Placental epithelial cell (primary cell): ENCODE measurements at places on chromosomes 16 and 17. TPM values are rescaled to one million over a fixed set of nuclear protein-coding genes. Genes with fewer than 3 reads are reported as not detected.

The PROCA1 gene
- total RNA-seq: 0.22 and 6.7 TPM in 2 replicates

The TERB1 gene
- 0.79 TPM in 1 of 2 replicates, not detected in the other for total RNA-seq

The TIGD7 gene
- total RNA-seq: 4.1 and 6.7 TPM in 2 replicates

The RHBDF1 gene
- total RNA-seq: 41.8 and 43.2 TPM in 2 replicates

The METTL2A gene
- 11.8 and 19.8 TPM in 2 replicates for total RNA-seq

The USP31 gene
- total RNA-seq: 4.3 and 4.7 TPM in 2 replicates

The CEP20 gene
- total RNA-seq: 24.7 and 35.2 TPM in 2 replicates

The KRTAP2-3 gene
- 2.3 TPM in 1 of 2 replicates, not detected in the other for total RNA-seq

The MMP28 gene
- 0.79 and 2.7 TPM in 2 replicates for total RNA-seq

The CTRB1 gene
- not detected in 2 replicates for total RNA-seq

The SLFN14 gene
- total RNA-seq: not detected in 2 replicates

The WDR81 gene
- 22.8 and 24.8 TPM in 2 replicates for total RNA-seq

The CALB2 gene
- total RNA-seq: not detected in 2 replicates

The KRTAP2-4 gene
- not detected in 2 replicates for total RNA-seq

The C17orf50 gene
- total RNA-seq: not detected in 2 replicates

The KRTAP4-9 gene
- total RNA-seq: not detected in 2 replicates

The KRT36 gene
- not detected in 2 replicates for total RNA-seq

The HSDL1 gene
- 8.6 and 11.2 TPM in 2 replicates for total RNA-seq

The SLC52A1 gene
- total RNA-seq: 0.33 TPM in 1 of 2 replicates, not detected in the other

The TMEM92 gene
- 0.39 and 1.2 TPM in 2 replicates for total RNA-seq

The ITGAD gene
- not detected in 2 replicates for total RNA-seq
